Omental fat pad (tissue), 4 donors: ENCODE measurements at places on chromosomes 7 and 10. TPM values are rescaled to one million over a fixed set of nuclear protein-coding genes. Genes with fewer than 3 reads are reported as not detected.

The CCDC172 gene
- not detected for total RNA-seq

The CAV2 gene
- total RNA-seq: 204 TPM

The CTAGE6 gene
- not detected for total RNA-seq

The NEURL1 gene
- not detected for total RNA-seq

The MPP7 gene
- total RNA-seq: 4.4 TPM

The FAM13C gene
- total RNA-seq: 43.0 TPM

The TPST1 gene
- 29.0 TPM for total RNA-seq

The ATAD1 gene
- 34.2 TPM for total RNA-seq

The SPDYE3 gene
- not detected for total RNA-seq

The SEPTIN7 gene
- total RNA-seq: 195 TPM

The GRID2IP gene
- total RNA-seq: not detected

The SYNPO2L gene
- not detected for total RNA-seq

The KIAA1217 gene
- total RNA-seq: 156 TPM

The SPDYE2 gene
- total RNA-seq: not detected

The RNF133 gene
- total RNA-seq: 1.0 TPM

The MYOZ1 gene
- not detected for total RNA-seq

The CYP3A4 gene
- 0.60 TPM for total RNA-seq

The CRHR2 gene
- not detected for total RNA-seq

The OR6V1 gene
- not detected for total RNA-seq

The C7orf57 gene
- 0.24 TPM for total RNA-seq

The MUC12 gene
- total RNA-seq: 2.4 TPM

The H2BK1 gene
- total RNA-seq: not detected

The NODAL gene
- not detected for total RNA-seq

The DGKI gene
- 1.5 TPM for total RNA-seq

The ELMO1 gene
- 70.1 TPM for total RNA-seq

The MYH16 gene
- total RNA-seq: not detected

The ADIRF gene
- 829 TPM for total RNA-seq

The SFXN3 gene
- total RNA-seq: 54.8 TPM

The LIPF gene
- not detected for total RNA-seq

The WDFY4 gene
- total RNA-seq: 13.6 TPM

The SKIDA1 gene
- 0.36 TPM for total RNA-seq
